Iris pigment epithelial cell (primary cell): ENCODE measurements at places on chromosomes 7 and 10.
A peak's percentile ranks its signal among the peaks of the same experiment; 100 is the strongest.

- DNase-seq = no peak
These were observed 183.1 kb upstream of the SEMA3E start for GRCh38 chr7:83832009-83832408.

GRCh38 chr7:28228396-28228795 is 47.8 kb upstream of the JAZF1 start:
- DNase-seq = peak; percentile 16

GRCh38 chr7:135933509-135934188 is 43.5 kb downstream of the MTPN start:
- no peak for DNase-seq

DNA sequence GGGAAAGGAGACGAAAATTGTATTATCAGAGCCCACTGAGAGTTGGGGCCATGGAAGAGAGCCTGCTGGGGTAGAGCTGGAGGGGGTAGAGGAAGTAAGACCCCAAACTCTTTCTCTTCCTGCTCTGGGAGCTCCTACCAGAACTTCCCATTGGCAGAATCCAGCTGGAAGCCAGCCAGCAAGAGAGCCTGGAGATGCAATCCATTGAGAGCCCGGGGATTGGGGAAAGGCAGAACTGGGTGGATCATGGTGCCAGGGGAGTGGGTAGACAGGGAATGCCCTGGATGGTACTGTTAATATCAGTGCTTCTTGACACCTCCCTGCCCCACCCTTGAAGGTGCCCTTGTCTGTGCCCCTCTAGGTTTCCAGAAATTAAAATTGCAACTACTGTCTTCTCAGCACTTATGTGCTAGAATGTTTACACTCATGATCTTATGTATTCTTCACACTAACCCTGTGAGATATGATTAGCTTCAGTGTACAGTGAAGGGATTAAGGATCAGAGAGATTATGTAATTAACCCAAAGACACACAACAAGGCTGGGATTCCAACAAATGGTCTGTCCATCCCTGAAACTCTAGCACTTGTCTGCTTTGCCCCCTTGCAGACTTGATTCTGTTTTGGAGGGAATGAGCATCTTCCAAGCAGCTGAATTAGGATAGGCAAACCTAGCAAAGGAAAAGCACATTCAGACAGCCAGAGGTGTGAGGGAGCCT is 154.1 kb downstream of the C10orf105 start:
- DNase-seq = no peak

DNA sequence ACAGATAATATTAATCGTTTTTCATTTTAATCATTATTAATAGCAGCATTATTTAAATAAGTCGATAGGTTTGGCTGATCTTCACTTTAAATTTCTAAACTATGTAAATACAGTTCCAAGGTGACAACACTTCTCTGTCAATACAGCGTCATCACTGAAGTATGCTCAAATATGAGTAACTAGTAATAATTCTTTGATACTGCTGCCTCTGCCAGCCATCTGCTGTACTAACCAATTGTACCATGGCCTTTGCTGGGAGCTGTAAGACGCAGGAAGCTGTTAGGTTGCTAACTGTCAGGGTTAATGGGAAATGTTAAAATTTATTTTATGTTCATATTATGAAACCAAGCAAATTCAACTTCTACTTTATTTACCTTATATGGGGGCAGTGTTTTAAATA is 1650.5 kb upstream of the LRRTM3 start:
- no peak for DNase-seq

DNA sequence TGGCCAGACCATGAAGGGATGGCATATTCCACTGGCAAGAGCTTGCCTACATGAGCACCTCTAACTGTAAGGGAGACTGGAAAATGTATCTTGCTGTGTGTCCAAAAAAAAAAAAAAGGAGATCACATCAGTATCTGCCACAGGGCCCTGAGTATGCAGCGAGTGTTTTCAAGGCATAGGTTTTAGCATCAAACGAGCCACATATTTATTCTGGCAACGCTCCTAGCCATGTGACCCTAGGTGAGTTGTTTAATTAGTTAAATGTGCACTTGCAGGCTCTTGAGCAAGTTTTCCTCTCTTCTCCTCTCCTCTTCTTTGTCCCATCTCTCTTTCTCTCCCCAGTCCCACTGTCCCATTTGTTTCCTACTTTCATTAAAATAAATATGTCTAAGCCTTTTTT is 428.7 kb upstream of the AKR1E2 start:
- DNase-seq = no peak

DNA sequence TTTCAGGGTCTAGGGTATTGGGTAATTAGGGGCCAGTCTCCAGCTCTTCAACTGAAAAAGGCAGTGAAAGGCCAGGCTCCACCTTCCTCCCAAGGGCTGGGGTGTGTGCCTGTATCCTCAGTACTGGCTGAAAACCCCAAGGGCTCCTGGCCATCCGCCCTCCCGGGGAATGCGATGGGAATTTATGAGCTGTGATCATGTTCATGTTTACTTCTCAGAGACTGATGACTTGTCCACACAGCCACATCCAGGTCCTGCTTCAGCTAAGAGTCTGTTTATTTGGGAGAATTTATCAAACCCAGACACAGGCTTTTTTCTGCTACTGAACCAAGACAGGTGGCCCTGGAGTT is 91.7 kb downstream of the CCDC3 start:
- no peak for DNase-seq

- no peak for DNase-seq
These were observed 111.0 kb downstream of the CDK6 start for GRCh38 chr7:92725161-92725925.

GRCh38 chr7:37352251-37352880 is 96.3 kb downstream of the ELMO1 start:
- no peak for DNase-seq

DNA sequence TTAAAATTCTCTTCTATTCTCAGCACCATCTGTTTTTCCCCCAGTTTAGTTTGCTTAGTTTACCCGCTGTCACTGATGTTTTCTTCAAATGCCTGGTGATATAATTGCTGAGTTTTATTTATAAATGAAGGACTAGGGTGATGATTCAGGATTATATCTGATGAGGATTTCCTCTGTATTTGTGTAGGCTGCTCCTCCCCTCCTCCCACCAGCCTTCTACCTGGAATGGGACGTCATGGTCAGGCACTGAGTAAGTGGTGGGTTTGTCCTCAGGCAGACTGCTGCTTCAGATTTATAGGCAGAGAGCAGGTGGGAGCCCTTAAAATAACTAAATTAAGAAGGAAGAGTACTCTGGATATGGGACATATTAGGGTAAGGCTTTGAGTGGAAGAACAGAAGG is 35.8 kb downstream of the PALS2 start:
- DNase-seq = peak; percentile 12

- peak; percentile 44 for DNase-seq
These were observed 482.6 kb upstream of the SEMA3A start for GRCh38 chr7:84677117-84677732.

GRCh38 chr10:28587970-28588290 is 55.0 kb downstream of the WAC start:
- peak; percentile 71 for DNase-seq

- DNase-seq = no peak
These were observed 135.4 kb upstream of the KMT2E start for GRCh38 chr7:104878577-104878976.

DNA sequence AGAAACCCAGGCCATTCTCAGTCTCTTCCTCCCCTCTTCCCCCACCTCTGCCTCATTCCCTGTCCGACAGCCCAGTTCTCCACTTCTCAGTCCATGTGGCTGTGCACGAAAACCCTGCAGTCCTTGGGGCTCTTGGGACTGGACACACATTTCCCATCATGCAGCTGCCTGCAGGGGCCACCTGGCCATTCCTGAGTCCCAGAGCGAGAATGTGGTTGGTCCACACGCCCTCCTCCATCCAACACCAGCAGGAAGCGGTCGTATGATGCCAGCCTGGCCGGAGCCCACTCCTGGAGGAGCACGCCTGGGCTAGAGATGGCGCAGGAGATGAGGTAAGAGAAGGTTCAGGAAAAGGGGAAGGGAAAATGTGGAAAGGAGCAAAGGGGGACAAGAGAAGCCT is 222.5 kb downstream of the USP6NL start:
- DNase-seq = no peak

- DNase-seq = no peak
These were observed 1.1 kb downstream of the MRPS24 start for GRCh38 chr7:43868181-43868580.

GRCh38 chr7:155450970-155451801 is 6.7 kb upstream of the EN2 start:
- DNase-seq = no peak

- no peak for DNase-seq
These were observed 288.8 kb downstream of the USP6NL start for GRCh38 chr10:11322698-11323097.
